Hair follicular keratinocyte (primary cell): ENCODE measurements at places on chromosomes 5 and 9. TPM values are rescaled to one million over a fixed set of nuclear protein-coding genes. Genes with fewer than 3 reads are reported as not detected.

The RUFY1 gene
- 15.8 and 24.1 TPM in 2 replicates for total RNA-seq

The CEL gene
- total RNA-seq = 0.08 and 1.2 TPM in 2 replicates

The OTULINL gene
- 0.27 and 0.78 TPM in 2 replicates for total RNA-seq

The JADE2 gene
- 30.4 and 39.2 TPM in 2 replicates for total RNA-seq

The NOP16 gene
- total RNA-seq = 20.3 and 45.0 TPM in 2 replicates

The MCIDAS gene
- 0.27 TPM in 1 of 2 replicates, not detected in the other for total RNA-seq
